ENCODE measurements at places on chromosomes 6 and 20. TPM values are rescaled to one million over a fixed set of nuclear protein-coding genes. Genes with fewer than 3 reads are reported as not detected.

Gene RNF182
- 0.13 TPM for total RNA-seq

Gene C6orf58
- total RNA-seq = not detected

Gene WFDC12
- not detected for total RNA-seq

Gene BFSP1
- 13.8 TPM for total RNA-seq

Gene HDGFL1
- not detected for total RNA-seq

GRCh38 chr20:41747226-41747625 is 129.0 kb upstream of the CHD6 start:
- H3K36me3 ChIP-seq = no peaks in the 10 kb centered on the region
- no peak overlapping the region for H3K4me3 ChIP-seq
- peaks cover 53% of the 10 kb centered on the region for H3K27me3 ChIP-seq

GRCh38 chr6:159525445-159526025 is 167.5 kb downstream of the SOD2 start:
- H3K27me3 ChIP-seq = peaks cover 37% of the 10 kb centered on the region
- H3K27ac ChIP-seq = no peak overlapping the region
- H3K36me3 ChIP-seq = no peaks in the 10 kb centered on the region
- DNase-seq = no peak

DNA sequence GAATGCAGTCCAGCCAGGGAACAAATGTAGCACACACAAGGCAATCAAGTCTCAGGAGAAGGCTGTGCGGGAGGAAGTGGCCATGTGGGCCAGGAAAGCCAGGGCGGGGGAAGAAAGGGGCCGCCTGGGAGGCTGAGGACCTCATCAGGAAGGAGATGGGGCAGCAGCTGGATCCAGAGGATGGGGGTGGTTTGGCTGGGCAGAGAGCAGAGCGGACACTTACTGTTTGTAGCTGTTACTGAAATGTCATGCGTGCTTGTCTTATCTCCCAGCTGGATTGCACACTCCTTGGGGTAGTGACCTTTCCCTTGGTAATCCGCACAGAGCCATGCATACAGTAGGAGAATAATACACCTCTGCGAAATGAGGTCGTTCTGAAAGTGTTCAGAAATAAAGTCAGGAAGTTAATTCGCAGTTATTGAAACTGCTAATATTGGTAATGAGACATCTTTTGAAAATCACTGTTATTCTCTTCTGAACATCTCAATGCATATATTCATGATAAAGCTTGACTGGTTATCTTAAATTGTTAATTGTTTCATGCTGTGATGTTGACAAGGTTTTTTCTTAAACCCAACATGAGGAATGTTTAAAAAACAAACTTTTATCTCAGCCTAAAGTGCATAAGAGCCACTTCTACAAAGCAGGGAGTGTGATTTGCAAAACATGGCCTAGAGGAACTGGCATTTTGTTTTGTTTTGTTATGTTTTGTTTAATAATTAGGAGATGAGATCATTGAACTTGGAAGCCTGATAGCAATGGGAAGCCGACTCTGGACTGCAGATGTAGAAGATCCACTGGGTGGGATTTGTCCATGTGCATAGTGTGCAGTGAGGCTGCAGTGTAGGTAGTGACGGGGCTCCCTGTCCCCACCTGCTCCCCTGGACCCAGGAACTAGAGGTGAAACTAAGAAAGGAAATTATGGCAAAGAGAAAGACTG is 18.0 kb upstream of the MAP3K4 start:
- H3K4me1 ChIP-seq = no peaks in the 10 kb centered on the region
- H3K27ac ChIP-seq = no peak overlapping the region
- H3K4me3 ChIP-seq = no peak overlapping the region
- DNase-seq = no peak

DNA sequence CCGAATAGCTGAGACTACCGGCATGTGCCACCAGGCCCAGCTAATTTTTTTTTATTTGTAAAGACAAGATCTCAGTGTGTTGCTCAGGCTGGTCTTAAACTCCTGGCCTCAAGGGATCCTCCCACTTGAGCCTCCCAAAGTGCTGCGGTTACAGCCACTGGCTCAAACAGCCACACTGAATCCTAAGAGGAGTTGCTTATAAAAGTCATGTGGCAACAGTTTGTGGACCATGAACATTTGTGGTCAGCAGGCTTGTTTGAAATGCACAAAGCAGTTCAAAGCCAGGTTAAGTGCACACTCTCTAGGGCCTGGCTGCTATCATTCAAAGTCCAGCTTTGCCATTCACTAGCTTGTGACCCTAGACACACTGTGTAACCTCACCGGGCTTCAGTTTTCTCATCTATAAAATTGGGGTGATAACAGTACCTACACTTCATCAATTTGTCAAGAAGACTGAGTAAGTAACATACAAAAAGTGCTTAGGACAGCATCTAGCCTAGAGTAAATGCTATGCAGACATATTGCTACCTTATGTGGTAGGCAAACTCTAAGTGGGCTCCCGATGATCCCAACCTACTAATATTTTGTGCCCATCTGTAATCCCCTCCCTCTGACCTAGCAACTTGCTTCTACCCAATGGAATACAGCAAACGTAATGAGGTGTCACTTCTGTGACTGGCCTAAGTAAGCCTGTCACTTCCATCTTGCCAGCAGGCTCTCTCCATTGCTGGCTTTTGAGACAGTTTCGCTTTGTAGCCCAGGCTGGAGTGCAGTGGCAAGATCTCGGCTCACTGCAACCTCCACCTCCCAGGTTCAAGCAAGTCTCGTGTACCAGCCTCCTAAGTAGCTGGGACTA is 122.9 kb downstream of the ZMYND8 start:
- peaks cover 56% of the 10 kb centered on the region for H3K36me3 ChIP-seq
- H3K4me3 ChIP-seq = no peak overlapping the region
- H3K27me3 ChIP-seq = no peaks in the 10 kb centered on the region
- DNase-seq = no peak
- H3K27ac ChIP-seq = no peak overlapping the region

- no peaks in the 10 kb centered on the region for H3K4me1 ChIP-seq
- no peak overlapping the region for H3K4me3 ChIP-seq
- no peak for DNase-seq
- no peaks in the 10 kb centered on the region for H3K27me3 ChIP-seq
- no peaks in the 10 kb centered on the region for H3K36me3 ChIP-seq
These were observed 279.4 kb downstream of the UBE3D start for GRCh38 chr6:82786248-82786647.
